NCI-H524 (cell line): ENCODE measurements at places on chromosomes 5 and 9.
A peak's percentile ranks its signal among the peaks of the same experiment; 100 is the strongest.

DNA sequence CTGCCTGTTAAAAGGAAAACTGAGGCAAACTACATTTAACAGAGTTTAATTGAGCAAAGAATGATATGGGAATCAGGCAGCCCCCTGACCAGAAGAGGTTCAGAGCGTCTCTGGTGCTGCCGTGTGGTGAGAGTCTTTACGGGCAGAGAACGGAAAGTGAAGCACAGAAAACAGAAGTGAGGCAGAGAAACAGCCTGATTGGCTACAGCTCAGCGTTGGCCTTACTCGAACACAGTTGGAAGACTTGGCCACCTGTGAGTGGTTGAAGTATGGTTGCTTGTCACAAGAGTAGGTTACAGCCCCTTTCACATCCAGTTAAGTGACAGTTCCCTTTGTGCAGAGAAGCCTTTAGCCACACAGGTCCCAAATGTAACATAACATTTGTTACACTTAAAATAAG is 16.9 kb upstream of the FBP1 start:
- no peak for DNase-seq

- no peak for DNase-seq
Observed at GRCh38 chr5:57741336-57741735, 258.7 kb upstream of the ACTBL2 start.

DNA sequence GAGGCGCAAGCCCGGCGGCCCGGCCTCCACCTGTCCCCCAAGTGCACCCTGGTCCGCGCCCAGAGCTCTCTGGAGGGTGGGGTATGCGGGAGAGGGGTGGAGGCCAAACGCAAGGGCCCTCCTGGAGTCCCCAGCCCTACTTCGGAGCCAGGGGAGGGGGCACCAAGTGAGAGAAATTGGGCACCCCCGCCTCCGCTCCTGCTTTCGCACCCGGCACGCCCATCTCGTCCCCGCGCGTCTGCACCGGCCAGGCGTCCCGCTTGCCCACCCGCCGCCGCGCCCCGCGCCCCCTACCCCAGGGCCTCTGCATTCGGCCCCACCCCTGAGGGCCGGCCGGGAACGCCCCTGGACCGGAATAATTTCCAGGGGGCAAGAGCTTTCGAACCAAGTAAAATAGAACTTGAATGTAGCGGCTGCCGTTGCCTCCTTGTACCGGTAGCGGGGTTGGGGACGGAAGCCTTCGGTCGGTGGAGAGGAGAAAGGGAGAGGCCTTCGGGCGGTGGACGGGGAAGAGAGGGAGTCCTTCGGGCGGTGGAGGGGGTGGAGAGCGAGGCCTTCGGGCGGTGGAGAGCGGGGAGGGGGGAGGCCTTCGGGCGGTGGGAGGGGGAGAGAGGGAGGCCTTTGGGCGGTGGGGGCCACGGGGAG is 694 bp upstream of the PHPT1 start:
- DNase-seq: peak; percentile 75

DNA sequence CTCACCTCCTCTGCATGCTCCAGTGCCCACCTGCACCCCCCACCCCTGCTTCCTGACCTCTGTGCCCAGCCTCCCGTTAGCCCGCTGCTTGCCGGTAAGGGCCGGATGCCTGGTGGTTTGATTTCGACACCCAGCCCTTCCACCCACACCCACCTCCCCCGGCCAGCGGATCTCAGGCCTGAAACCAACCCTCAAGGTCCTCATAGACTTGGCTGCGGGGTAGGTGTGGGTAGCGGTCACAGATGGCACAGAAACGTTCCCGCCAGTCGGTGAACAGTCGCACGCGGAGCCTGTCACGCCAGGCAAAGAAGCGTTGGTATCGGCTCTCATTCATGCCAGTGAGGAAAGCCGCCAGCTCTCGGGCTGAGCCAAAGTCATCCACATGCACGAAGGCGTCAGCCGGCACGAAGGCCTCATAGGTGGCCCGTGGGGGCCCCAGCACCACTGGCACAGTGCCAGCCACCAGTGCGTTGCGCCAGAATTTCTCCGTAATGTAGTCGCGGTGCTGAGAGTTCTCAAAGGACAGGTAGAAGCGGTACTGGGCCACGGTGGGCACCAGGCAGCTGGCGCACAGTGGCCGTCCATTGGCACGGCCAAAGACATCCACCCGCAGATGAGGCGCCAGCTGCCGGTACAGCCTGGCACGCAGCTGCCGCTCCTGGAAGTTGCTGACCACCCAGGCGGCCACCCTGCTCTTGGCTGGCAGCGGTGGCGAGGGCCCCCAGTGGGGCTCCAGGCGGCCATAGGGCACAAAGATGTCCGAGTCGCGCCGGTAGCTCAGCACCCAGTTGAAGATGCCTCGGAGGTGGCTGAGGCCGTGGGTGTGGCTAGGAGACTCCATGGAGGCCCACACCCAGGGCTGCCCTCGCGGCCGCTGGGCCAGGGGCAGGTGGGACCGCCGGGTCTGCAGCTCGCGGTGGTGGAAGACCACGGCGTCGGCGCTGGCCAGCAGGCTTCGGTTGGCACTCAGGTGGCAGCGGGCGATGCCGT is 1.1 kb downstream of the FUT7 start:
- DNase-seq: no peak

DNA sequence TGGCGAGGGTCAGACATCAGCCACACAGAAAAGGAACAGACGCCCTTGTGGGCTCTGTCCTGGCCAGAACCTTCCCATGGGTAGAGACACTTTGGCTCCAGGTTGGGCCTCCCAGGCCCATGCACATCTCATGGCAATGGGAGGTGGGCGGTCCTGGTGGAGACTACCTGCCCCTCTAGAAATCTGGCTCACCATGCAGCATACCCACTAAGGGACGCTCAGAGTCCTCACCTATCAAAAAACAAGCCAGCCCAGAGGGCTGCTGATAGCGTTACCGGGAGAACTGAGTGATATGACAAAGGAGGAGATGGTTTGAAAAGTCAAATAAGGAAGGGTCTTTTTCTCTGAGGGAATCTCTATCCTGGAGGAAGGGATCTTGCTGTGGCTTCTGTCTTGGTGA is 62.1 kb downstream of the C5orf15 start:
- DNase-seq: no peak
